ENCODE measurements at places on chromosomes 16 and 17.

- no peak for DNase-seq
These were observed 10.6 kb downstream of the CHMP1A start for GRCh38 chr16:89646906-89647305.

DNA sequence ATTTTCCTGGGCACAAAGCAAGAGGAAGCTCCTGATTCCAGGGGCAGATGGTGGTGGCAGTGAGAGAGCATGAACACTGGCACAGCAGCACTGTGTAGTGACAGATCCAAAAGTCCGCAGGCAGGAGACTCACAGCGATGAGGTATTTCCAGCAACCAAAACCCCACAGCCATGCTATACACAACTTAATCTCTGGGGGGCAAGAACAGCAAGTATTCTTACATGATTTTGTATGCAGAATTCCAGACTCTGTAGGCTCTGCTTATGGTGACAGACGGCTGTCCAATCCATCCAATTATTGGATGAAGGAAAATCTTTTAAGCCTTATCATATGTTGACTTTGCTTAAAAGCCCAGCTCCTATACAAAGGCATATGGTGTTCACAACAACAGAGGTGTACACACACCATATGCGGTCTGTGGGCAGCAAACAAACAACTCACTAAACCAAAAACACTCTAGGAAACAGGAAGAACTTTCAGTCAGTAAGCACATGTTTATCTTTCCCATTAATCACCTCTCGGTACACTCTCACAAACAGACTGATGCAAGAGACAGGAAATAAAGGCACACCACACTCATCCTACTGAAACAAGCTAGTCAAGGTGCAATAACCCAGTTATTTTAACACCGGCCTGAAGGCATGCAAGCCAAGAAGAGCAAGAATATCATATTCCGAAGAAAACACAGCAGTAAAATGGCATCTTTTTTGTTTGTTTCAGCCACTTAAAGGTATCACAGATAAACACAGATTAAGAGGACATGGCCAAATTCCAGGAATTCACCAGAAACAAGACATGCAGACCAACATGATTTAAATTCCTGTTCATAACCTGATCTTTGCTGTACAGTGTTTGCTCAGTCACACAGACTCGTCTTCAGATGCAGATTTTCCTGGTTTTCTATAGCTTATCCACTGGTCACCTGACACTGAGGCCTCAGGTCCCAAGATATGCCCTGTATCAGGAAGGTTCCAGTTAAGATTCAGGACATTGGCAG lies 47.8 kb downstream of the ERN1 start:
- no peak for DNase-seq

DNA sequence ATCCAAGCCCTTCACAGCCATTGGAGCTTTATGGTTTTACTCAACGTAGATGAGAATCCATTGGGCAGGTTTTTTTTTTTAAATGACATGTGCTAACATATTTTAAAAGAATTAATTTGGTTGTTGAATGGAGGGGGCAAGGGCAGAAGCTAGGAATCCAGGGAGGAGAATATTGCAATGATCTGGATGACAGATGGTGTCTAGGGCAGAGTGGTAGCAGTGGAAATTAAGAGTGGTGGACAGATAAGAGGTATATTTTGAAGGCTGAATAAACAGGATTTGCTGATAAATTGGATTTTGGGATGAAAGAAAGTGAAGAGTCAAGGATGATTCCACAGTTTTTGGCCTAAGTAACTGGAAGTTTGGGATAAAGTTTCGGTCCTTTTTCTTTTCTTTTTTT lies 54.8 kb upstream of the DHX40 start:
- no peak for DNase-seq

DNA sequence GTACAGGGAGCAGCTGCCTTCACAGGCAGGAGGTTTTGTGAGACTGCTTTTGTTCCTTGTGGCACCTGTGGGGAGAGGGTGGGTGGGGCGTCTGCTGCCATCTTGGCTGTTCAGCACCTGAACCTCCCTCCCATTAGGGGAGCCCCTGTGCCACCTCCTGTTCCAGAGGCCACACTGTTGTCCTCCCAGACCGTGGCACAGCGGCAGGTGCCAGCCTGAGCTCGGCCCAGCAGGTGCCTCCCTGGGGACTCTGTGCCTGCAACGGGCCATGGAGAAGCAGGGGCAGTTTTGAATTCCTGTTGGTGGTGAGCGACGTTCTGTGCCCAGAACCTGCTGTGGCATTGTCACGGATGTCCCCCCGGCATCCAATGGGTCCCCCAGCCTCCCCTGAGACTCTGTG lies 9.9 kb downstream of the LGALS3BP start:
- DNase-seq, result no peak

- no peak for DNase-seq
These were observed 96.2 kb downstream of the BANP start for GRCh38 chr16:88047462-88047861.

Data from GM13976 (cell line).